H7 (cell line): ENCODE measurements at places on chromosomes 6 and 20. TPM values are rescaled to one million over a fixed set of nuclear protein-coding genes. Genes with fewer than 3 reads are reported as not detected.
A peak's percentile ranks its signal among the peaks of the same experiment; 100 is the strongest.

- DNase-seq = no peak
Measured at GRCh38 chr6:148709577-148709976, 37.3 kb upstream of the UST start.

DNA sequence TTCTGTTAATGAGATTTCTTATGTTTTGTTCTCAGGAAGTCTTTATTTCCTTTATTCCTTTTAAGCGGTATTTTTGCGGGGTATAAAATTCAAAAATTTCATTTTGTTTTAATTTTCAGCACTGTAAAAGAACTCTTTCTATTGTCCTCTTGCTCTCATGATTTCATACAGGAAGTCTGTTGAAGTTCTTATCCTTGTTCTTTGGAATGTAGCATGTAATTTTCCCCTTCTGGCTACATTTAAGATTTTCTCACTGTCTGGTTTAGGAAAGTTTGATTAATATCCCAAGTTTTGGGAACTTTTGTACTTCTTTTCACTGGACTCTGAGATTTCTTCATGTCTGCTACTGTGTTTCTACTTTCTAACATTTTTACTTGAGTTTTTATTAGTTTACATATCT is 581.4 kb upstream of the GJE1 start:
- DNase-seq = no peak

GRCh38 chr20:39524371-39524911 is 562.3 kb downstream of the DHX35 start:
- no peak for DNase-seq

- DNase-seq = peak; percentile 10
Measured at GRCh38 chr6:153790876-153791473, 248.1 kb upstream of the OPRM1 start.

- DNase-seq = no peak
Measured at GRCh38 chr20:44034965-44035635, 120.4 kb downstream of the TOX2 start.

DNA sequence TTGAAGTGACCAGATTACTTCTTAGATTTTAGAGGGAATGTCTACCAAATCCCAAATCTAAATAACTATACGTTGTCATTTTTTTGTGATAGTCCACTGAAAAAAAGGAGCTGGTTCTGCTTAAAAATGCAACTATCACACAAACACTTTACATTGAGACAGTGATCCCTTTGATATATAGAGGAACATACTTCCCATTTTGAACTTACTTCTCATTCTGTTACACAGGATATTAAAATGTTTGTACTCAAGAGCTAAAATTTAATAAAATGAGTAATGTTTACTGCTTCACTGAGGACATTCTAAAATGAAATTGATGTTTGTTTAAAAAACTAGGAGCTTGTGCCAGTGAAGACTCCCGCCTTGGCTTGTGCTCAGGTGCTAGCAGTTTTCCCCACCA is 174.1 kb downstream of the CARMIL1 start:
- DNase-seq = no peak

DNA sequence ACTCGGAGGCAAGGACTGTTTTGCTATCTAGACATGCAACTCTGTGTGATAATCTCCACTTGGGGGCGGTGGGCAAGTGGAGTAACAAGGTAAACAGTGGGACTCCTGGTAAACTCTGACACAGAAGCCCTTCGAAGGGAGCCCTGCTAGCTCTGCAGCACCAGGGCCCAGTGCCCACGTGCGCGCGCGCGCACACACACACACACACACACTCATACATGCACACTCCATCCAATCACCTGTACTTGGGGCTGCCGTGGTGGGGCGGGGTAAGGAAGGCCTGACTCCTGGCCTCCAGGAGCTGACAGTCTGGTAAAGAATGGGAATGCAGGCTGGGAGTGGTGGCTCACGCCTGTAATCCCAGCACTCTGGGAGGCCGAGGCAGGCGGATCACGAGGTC is 36.4 kb downstream of the TAF4 start:
- no peak for DNase-seq

DNA sequence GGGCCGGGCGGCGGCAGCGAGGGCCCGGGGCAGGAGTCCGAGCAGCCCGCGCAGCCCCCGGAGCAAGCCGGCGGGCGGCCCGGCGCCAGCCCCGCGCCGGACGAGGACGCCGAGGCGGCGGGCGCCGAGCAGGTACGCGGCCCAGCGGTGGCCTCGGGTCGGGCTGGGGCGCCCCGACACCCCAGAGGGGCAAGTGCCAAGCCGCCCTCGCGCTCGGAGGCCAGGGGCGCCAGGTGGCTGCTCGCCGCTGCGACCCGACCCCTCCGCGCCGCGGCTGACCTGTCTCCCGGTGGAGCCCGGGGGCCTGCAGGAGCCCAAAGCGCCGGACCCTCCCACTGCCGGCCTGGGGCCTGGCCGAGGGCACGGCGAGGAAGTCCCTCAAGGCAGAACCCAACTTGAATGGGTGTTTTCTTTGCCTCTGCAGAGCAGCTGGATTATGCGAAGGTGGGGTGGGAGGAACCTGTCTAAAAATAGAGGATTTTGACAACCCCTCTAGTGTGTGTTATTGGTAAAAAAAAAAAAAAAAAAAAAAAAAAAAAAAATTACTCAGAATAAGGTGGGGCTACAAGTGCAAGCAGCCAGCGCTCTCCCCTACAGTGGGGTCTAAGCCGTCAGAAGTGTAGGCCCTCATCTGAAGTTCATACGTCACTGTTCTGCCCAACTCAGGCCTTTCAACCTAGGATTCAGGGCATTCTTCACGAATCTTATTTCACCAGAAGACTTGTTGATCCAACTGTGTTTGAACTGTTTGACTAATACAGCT is 609 bp downstream of the OGFRL1 start:
- DNase-seq = peak; percentile 78

DNA sequence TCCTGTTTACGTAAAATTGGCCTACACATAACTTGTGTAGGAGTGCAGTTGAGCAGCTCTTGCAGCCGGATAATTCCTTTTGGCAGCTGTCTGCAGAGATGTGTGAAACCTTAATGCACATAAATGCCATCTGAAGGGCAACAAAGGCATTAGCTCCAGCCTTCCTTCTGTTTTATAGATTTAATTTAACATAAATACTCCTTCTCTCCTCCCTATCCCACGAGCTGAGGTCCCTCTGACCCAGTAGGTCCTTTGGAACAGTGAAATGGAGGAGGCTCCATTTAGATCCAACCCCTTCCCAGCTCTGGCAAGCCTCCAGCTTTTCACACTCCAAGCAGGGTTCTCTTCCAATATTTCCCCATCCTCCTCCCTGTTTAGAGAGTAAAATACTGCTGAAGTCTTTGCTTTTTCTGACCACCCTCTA is 6.5 kb downstream of the PLEKHG1 start:
- no peak for DNase-seq

GRCh38 chr6:129346964-129347363 is 363.0 kb downstream of the ARHGAP18 start:
- DNase-seq = no peak

GRCh38 chr6:8993111-8993510 is 557.8 kb upstream of the SLC35B3 start:
- DNase-seq = no peak

DNA sequence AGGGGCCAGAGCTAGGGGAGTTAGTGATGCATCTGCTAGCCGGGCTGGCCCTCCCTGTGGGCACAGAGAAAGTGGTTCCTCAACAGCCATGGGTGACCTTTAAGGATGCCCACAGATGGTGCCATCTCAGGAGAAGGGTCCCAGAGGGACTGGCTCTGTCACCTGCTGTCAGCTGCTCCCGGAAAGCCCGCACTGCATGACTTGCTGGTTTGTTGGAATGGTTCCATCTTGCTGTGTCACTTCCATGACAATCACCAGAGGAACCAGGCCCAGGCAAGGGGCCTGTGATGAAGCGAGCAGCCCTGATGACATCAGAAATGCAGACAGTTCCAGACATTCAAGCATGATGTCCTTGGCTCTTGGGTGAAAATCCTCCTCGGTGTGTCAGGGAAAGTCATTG is 125.2 kb downstream of the PHACTR3 start:
- no peak for DNase-seq

- DNase-seq = no peak
Measured at GRCh38 chr6:36622901-36623546, 28.9 kb downstream of the SRSF3 start.

MEI4 gene
- 0.30 and 0.38 TPM in 2 replicates for total RNA-seq

ADAM33 gene
- total RNA-seq = 3.3 and 5.5 TPM in 2 replicates

NCOA6 gene
- 3.7 and 5.4 TPM in 2 replicates for total RNA-seq

RFX6 gene
- not detected in 2 replicates for total RNA-seq

NANP gene
- total RNA-seq = 7.0 and 7.2 TPM in 2 replicates

XKR7 gene
- total RNA-seq = 0.63 and 0.73 TPM in 2 replicates
